ENCODE measurements at places on chromosomes 3 and 15.
A peak's percentile ranks its signal among the peaks of the same experiment; 100 is the strongest.

- no peak for DNase-seq
Observed at GRCh38 chr3:187263270-187263669, 28.3 kb downstream of the MASP1 start.

DNA sequence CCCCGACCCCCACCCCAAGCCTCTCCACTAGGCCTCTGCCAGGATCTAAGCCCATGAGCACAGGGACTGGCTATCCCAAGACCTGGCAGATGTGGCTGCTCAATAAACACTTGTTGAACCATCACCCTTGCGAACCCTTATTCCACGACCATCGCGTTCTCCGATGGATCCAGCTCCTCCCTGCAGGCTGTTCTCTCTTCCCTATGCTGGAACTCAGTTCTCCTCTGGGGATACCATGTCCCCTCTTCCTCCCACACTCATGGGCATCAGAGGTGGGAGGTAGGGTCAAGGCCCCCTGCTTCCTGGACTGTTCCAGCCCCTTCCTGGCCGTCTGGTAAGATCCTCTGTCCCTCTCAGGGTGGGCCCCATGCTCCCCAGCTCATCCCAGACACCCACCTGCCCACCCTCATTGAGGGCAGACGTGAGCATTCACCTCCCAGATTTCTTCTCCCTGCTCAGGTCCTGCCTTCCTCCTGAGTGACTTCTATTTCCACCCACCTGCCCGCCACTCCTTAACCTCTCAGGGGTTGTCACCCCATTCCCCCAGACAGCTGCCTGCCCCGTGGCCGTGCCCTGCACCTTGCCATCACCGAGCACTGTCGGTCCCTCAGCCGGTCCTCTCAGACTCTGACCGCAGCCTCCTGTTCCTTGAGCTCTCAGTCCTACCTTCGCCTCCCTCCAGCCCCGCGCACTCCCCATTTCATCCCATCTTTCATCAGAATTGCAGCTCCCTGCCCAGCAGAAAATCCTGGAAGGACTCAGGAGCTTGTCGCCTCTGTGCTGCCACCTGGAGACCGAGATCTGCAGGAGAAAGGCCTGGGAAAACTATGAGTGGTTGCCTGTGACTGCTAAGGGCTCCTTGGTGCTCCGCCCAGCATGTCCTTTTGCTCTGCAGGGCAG, 42.0 kb downstream of the PML start:
- DNase-seq, result no peak

GRCh38 chr3:44966795-44967278, 9.1 kb downstream of the ZDHHC3 start:
- no peak for DNase-seq

GRCh38 chr3:171011873-171012336, 14.6 kb downstream of the SLC2A2 start:
- no peak for DNase-seq

DNA sequence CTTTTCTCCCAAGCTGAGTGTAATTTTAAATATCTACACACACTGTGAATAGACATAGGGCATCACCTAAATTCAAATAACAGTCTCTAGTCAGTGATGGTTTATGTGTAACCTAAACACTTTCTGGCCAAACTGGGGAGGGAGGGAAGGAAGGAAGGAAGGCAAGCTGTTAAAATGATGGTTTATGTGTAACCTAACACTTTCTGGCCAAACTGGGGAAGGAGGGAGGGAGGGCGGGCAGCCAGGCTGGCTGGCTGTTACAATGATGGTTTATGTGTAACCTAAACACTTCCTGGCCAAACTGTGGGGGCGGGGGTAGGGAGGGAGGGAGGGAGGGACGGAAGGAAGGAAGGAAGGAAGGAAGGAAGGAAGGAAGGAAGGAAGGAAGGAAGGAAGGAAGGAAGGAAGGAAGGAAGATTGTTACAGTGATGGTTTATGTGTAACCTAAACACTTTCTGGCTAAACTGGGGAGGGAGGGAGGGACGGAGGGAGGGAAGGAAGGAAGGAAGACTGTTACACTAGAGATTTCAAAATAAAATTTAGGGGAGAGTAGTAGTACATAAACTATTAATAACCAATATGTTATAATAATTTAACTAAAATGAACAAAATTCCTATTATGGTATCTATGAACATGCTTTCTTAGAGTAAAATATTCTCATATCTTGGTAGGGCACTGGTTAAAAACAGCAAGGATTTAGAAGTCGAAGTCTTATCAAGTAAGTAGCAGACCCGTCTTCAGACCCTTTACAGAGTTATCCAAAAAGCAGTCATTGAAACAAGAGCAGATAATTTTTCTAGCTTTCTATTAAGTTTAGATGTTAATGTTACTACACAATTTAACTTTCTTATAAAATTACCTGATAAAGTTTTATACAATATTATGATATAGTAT, 148.1 kb downstream of the LMLN start:
- no peak for DNase-seq

DNA sequence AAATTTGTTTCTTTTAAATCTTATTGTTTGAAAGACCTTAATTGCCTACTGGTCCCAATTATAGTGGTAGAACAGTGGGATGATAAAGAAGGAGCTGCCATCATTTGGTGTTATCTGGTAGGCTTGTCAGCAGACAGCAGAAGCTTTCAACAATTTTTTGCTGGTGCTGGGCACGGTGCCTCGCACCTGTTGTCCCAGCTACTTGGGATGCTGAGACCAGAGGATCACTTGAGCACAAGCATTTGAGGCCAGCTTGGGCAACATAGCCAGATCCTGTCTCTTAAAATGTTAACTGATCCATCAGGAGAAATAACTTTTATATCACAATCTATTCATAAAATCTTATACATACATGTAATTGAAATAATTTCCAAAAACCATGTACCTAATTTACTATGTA, 36.0 kb downstream of the SENP5 start:
- no peak for DNase-seq

DNA sequence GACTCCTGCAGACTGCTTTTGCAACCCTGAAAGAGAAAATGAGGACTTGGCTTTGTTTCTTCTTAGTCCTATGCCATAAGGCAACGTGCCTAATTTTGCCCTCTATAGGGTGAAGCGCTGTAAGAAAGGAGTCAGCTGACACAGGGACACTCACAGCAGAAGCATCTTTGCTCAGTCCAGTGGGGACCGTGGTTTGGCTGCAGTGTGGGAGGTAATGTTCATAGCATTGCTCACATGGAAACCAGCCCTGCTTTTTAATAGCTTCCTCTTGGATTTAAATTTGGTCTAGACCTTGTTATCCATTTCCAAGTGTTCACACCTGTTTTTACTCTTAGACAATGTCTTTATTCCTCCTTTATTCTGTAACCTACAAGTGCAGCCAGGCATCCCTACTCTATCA, 1032.1 kb downstream of the NTRK3 start:
- no peak for DNase-seq

DNA sequence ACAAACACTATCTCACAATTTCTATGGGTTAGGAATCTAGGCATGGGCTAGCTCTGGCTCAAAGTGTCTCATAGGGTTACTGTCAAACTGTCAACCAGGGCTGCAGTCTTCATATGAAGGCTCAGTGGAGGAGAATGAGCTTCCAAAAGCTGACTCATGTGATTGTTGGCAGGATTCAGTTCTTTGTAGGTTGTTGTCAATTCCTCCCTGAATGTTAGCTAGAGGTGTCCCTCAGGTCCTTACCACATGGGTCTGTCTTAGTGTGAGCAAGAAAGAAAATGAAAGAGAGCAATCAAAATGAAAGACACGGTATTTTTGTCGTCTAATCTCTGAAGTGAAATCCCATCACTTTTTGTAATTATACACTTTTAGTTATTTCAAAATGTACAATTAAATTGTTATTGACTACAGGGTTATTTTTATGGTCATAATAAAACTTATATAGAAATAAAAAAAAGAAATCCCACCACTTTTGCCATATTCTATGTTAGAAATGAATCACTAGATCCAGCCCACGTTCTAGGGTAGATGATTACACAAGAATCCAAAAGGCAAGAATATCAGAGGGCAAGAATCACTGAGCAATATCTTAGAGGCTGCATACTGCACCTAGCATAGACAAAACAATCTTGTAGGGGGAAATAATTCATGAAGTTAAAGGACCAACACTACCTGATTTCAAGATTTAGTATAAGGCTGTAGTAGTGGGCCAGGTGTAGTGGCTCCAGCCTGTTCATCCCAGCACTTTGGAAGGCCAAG, 8.4 kb downstream of the ACSBG1 start:
- peak; percentile 46 for DNase-seq

GRCh38 chr3:112124907-112125607, 8.0 kb downstream of the GCSAM start:
- DNase-seq, result no peak

DNA sequence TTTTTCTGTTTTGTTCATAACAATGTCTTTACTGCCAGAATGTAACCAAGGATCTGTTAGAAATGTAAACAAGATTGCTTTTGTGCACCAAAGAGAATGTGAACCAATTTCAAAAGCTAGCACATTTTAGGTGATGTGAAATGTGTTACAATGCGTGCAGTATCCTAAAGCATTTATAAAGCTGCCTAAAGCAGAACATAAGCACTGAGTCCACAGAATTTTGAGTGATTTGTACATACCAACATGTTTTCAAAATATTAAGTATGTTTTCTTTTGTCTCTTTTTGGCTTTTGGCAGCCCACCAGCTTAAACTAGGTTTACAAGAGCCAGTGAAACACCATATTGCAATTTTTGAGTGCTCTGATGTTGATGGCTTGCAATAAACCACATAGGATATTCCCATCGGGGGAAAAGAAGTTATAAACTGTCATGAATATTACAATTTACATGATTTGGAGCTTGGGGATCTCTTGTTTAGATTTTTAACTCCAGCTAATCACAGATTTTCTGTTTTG, 364.0 kb downstream of the ZIC1 start:
- no peak for DNase-seq

- no peak for DNase-seq
Observed at GRCh38 chr3:137116619-137117018, 158.8 kb downstream of the IL20RB start.

DNA sequence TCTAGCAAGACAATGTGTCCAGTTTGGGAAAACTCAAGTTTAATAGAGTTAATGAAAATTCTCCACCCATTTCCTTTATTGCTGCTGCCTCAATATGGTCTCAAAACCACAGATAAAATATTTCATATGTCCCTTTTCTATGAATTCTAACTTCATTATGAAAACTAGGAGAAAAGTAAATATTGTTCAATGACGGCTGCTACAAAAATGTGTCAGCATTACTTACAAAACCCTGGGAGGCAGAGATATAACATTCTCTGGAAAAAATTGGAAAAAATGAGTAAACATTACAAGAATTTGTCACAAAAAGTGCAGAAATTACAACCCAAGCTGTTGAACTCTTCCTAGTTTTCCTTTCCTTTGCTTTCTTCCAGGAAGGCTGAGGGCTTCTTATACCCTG, 22.2 kb upstream of the FBN1 start:
- no peak for DNase-seq

DNA sequence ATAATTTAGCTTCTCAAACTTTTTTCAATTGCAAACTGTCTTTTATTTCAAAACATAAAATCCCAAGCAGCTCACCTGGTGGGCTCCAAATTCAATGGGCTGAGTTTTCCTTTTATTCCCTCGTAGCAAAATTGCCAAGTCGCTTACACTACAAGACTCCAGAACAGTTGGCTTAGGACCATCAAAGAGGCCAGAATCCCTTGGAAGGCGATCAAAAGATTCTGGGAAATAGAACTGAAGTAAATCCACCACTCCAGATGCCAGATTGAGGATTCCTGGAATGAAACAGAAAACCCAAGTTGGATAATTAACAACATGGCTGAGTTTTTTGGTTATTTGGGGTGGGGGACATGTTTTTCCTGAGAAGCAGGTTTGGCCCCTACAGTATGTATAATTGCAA, 87.7 kb upstream of the DCLK3 start:
- DNase-seq, result no peak

- DNase-seq, result no peak
Observed at GRCh38 chr15:60399931-60400330, 2.1 kb upstream of the ANXA2 start.

GRCh38 chr3:8914491-8914890, 48.8 kb downstream of the RAD18 start:
- DNase-seq, result no peak

DNA sequence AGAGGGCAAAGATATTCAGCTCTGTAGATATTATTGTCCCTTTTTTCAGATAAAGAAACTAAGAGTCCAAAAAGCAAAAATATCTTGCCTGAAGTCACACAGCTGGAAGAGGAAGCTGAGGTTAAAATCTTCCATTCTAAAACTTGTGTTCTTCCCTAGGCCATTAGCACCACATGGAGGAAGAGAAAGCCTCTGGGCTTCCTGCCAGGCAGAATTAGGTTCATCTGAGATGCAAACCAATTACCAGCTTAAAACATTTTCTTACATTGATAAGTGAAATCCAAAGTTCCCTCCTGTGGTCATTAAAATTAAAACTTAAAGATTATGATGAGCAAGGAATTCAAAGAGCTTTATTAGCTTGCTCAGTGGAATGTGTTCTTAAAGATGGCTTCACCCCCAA, 235.3 kb upstream of the SETMAR start:
- no peak for DNase-seq

DNA sequence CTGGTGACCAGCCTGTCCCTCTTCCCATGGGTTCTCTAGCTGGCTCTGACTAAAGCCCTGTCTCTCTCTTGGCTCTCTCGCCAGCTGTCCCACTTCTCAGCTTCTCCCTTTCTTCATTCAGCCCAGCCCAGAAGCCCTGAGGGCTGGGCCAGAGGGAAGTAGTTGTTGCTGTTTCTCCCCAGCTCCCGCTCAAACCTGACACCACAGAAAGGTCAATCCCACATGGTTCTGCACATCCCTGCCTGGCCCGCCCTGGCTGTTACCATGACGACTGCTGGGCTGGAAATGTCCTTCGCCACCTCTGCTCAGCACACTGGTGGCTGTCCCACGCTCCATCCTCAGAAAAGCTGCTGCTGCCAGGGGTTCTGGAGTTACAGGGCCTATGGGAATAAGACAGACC, 25.9 kb downstream of the CCDC32 start:
- DNase-seq, result peak; percentile 1

- no peak for DNase-seq
Observed at GRCh38 chr3:190646996-190647395, 133.1 kb downstream of the IL1RAP start.

DNA sequence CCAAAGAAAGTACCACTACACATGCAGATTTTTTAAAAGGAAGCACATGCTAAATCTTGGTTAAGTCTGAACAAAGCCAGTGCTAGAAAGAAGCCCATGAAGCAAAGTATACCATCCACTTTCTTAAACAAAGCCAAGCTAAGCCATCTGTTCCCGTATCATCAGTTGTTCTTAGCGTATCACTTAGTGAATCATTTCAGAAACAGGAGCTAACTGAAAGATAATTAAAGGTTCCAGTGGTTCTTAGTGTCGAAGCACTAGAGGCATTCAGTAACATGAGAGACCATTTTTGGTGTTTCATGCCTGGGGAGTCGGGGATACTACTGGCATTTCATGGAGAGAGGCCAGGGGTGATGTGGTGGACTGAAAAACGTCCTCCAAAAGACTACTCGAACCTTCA, 12.8 kb downstream of the UBXN7 start:
- DNase-seq, result peak; percentile 28

DNA sequence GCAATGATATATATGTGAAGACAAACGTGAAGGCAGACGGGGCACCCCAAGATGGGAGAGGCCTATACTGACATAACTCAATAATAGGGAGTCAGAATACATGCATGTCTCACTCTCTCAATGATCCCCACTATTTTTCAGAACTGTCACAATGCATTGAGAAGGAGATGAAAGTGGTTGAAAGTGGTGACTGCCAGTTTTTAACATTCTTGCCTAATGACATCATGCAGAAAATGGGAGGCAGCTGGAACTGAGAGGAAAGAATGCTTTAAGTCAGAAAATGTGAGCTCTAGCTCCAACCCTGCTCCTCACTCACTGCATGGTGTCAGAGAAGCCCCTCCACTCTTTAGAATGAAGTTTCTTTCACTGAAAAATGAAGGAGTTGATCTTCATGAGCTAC, 55.3 kb upstream of the P2RY1 start:
- DNase-seq, result no peak

GRCh38 chr3:120587332-120587975, 8.7 kb upstream of the NDUFB4 start:
- no peak for DNase-seq
